Amygdala (tissue), 56 donors: ENCODE measurements at places on chromosomes 13 and 19.

- no peak for DNase-seq
These were observed 209.3 kb downstream of the LACC1 start for GRCh38 chr13:44088991-44089413.

DNA sequence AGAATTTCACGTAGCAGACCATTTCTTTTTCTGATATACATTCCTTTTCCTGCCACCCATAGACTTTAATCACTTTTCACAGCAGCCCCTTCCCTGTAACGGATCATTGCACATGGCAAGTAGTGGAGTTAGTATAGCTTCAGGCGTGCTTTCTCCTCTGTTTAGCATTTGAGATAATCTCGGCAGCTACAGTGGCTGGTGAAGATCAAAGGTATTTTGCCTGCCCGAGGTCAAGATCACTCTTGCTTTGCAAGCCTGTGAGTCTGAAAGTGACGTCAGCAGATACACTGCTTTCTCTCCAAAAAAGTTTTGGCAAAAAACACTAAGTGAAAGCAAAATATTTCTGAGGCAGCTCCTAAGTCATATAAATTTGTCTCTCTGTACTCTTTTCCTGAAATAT, 260.0 kb downstream of the NDFIP2 start:
- DNase-seq: no peak

DNA sequence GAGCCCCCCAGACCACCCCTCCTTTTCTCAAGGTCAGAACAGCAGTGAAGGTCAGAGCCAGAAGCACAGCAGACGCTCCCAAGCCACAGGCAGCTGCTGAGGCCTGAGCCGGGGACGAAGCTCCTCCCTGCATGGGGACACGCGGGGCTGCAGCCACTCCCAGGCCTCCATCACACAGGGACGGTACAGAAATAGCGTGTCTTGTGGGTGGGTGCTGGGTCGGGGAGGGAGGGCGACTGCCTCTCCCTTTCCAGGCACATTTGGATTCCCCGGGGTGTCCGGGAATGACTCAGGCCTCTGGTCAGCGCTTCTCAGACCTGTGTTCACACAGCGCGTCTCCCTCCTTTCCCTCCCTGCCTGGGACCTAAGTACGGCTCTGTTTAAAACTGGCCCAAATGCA, 33.2 kb downstream of the RASA3 start:
- peak; percentile 42 for DNase-seq

DNA sequence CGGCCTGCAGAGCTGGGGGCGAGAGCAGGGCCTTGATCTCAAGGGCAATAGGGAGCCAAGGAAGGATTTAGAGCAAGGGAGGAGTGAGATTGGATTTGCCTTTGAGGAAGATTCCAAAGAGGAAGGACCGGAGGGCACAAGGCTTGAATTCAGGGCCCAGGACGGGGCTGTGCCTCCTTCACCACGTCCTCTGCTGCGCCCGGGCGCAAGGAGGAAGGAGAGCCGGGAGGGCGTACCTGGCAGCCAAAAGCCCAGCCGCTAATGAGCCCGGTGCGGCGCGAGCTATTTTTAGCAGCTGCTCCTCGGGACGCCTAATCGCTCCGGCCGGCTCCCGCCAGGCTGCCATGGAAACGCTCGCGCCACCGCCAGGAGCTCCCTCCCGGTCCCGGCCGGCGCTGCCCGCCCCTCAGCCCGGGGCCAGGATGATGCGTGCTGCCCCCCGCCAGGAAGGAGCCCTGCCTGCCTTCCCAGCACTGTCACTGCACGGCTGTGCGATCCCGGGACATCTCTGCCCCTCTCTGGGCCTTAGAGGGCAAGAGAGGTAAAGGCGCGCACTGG, 31.3 kb downstream of the TINCR start:
- DNase-seq: no peak

DNA sequence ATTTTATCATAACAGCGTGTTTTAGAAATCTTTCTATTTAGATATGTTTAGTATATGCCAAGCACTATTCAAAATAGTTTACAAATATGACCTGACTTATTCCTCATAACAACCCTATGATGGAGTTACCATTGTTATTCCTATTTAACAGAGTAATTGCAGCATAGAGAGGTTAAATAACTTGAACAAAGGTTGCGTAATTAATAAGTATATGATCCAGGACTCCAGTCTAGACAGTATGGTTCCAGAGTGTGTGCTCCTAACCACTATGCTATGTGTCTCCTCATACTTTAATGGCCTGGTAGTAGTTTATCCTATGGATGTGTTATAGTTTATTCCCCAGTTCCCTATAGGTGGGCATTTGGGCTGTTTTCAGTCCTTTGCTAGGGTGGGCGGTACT, 145.3 kb downstream of the PAN3 start:
- DNase-seq: no peak
